SK-N-MC (cell line): ENCODE measurements at places on chromosomes 7 and 10.

DNA sequence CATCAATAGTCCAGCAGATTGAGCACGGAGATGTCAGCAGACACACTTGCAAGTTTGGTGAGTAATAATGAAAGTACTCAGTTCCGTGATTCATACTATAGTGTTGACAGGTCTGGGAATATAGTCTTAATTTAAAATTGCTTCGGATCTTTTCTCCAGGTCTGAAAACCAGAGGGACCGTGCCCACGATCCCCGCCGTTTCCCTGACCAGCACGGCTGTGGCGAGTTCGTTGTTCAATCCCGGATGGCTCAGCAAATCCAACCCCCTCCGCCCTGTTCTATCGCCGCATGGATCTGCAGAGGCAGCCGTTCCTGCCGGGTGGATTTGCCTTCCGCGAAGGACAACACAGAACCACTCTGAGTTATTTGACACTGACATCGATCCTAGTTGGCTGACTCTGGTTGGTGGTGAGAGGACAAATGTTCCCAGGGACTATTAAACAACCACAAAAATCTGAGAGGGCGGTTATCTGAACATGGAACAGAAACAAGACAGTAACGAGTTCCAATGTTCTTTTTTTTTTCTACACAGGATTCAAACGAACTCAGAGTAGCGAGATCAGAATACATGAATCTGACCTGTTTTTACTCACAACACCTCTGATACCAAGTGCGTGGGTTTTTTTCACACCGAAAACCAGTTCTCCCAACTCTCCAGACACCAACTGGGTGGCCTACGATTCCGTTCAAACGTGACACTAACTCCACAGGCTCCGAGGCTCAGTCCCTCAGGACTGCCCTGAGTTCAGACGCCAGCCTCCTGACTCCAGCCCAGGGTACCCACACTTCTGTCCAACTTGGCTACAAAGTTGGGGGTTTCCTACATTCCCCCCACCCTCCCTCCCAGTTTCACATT is 52.7 kb downstream of the RBM17 start:
- no peak for DNase-seq

DNA sequence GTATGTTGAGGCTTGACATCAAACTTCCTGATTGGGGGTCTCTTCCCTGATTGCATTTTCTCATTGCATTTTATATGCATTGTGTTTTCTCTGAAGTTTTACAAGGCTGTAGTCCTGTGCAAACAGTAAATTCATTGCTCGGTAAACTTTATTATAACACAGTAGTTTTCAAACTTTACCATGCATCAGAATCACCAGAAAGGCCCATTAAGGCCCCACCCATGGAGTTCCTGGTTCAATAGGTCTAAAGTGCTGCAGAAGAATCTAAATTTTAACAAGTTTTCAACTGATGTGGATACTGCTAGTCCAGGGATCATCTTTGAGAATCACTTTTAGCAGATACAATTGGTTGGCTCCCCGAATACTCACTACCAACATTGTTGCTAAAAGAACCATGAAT is 634.7 kb upstream of the LRRTM3 start:
- no peak for DNase-seq

DNA sequence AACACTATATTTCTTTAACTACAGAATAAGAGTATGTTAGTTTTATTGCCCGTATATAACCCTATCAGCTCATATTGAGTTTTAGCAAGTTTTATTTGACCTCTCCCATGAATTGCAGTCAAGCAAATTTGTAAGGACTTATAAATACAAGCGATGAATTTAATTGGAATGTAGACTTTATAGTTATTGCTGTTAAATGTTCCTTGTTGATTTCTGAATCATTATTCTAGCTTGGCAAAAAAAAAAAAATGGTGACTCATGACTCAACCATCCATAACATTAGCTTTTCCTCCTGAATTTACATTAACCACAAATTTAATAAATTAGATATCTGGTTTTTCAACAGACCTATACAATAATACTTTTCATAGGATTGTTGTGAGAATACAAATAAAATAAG is 334.0 kb upstream of the LRRTM3 start:
- no peak for DNase-seq

- no peak for DNase-seq
Observed at GRCh38 chr10:120891365-120891764, 40.2 kb downstream of the WDR11 start.

- no peak for DNase-seq
Observed at GRCh38 chr7:69912846-69913245, 314.6 kb downstream of the AUTS2 start.

- DNase-seq = no peak
Observed at GRCh38 chr7:87223666-87224065, 4.1 kb upstream of the TMEM243 start.

DNA sequence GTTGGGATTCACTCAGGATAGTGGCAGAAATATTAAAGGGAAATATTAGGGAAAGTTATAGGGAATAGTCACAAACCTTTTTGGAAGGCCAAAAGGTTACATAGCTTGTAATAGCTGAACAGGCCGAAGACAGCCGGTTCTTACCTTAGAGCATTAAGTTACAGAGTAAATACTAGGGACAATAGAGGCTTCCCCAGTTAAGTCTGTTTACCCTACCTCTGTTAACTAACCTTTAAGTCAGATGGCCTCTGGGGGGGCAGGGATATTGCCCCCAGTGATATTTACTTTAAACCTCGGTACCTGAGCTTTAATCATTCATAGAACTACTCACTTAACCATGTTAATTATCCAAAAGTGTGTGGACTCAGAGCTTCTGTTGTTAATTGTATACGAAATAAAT is 7.4 kb downstream of the POLR1F start:
- no peak for DNase-seq

GRCh38 chr7:106273009-106273668 is 11.6 kb downstream of the NAMPT start:
- no peak for DNase-seq

- no peak for DNase-seq
Observed at GRCh38 chr7:159107161-159107892, 37.3 kb downstream of the VIPR2 start.

- DNase-seq = no peak
Observed at GRCh38 chr7:134744569-134744968, 34.9 kb upstream of the CALD1 start.

DNA sequence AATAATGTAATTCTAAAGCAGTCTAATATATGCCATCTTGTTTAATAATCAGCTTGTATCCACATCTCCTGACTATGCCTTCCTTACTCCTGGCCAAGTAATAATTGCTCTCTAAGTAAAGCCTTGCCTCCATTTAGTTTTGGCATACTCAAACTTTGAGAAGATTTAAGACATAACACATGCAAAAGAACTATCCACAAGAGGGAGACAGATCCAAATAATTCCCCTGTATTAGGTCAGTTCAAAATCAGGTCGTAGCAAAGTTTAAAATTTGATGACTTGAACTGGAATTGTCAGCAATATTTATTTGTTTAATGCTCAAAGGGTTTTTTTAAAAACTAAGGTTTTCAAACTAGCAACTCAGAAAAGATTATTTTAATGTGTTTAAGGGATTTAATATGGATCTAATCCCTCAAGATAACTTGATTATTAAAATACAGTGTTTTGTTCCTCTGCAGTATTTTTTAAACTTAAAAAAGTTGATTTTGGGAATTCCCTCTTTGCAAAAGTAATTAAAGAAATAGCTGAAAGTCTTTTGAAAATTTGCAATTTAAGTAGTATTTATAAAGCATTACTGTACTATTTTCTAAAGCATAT is 95.3 kb downstream of the HDAC9 start:
- DNase-seq = peak; percentile 95

DNA sequence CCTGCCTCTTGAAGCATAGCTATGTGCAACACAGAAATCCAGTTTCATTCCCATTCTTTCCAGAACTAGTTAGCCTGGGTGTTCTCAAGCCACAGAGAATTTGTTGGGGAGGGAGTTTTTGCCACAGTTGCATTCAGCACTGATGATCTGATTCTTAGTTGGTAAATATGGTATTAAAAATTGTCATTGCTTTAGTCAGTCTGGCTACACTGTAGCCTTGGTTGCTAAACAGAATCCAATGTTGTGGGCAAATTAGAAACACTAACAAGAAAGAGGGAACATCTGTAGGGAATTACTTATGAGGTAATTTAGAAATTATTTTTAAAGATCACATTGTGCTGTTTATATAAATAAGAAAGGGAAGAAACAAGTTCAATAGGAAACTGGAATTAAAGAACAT is 57.0 kb upstream of the CC2D2B start:
- no peak for DNase-seq

DNA sequence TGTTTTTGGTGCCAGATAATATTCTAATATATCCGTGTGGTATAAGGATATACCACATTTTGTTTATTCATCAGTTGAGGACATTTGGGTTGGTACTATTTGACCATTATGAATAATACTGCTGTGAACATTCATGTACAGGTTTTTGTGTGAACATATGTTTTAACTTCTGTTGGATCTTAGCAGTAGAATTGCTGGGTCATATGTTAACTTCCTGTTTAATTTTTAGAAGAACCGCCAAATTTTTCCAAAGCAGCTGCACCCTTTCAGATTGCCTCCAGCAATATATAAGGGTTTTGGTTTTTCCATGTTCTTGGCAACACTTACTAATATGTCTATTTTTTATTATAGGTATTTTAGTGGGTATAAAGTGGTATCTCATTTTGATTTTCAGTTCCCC is 22.8 kb downstream of the VPS26A start:
- DNase-seq = no peak

DNA sequence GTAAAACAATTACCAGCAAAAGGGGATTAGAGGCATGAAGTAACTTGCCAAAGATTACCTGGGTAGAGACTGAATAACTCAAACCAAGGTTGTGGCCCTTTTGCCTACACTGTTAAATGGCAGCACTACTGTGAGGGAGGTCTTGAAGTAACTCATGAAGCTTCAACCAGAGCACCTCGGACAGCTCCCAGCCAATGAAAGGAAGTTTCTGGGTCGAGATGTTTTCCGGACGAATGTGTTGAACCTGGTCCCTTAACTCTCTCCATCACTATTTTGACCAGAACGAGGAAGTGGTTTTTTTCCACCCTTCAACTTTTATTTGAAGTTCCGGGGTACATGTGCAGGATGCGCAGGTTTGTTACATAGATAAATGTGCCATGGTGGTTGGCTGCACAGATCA is 133.6 kb upstream of the PRKCQ start:
- no peak for DNase-seq

GRCh38 chr10:112203328-112204076 is 19.9 kb upstream of the GPAM start:
- no peak for DNase-seq
